ENCODE measurements at places on chromosomes 16 and 17. TPM values are rescaled to one million over a fixed set of nuclear protein-coding genes. Genes with fewer than 3 reads are reported as not detected.
A peak's percentile ranks its signal among the peaks of the same experiment; 100 is the strongest.

DNA sequence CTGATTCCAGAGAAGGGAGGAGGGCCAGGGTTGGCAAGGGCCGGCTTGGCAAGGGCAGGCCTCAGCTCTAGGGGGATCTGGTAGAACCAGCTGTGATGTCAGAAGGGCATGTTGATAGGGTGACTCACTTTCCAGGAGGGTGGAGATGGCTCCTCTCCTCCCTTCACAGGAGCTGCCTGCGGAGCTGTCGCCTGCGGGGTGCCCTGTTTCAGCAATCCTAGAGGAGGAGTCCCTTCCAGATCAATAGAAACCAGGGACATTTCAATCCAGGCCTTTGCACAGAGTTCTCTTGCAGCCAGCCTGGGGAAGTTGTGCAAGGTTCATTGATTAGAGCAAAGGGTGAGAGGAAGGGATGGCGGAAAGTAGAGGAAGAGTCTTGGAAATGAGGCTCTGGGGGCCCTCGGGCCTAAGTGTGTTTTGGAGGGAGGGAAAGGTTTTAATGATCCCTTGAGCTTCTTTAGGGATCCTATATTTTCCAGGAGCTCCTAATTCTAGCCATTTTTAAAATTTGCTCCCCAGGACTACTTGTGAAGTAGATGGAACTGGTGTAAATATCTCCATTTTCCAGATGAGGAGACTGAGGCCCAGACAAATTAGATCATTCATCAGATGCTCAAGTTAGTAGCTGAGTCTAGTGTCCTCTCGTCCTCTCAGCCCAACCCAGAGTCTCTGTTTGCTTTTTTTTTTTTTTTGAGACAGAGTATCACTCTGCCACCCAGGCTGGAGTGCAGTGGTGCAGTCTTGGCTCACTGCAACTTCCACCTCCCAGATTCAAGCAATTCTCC, 24.8 kb upstream of the CSNK2A2 start:
- no peaks in the 10 kb centered on the region for H3K4me1 ChIP-seq
- no peak overlapping the region for H3K4me3 ChIP-seq
- H3K27ac ChIP-seq: no peak overlapping the region
- no peak for DNase-seq

GRCh38 chr16:8474587-8474986, 115.7 kb downstream of the TMEM114 start:
- no peak for DNase-seq
- no peak overlapping the region for H3K4me3 ChIP-seq
- peaks cover 2% of the 10 kb centered on the region for H3K27me3 ChIP-seq
- H3K36me3 ChIP-seq: no peaks in the 10 kb centered on the region

GRCh38 chr17:2947588-2947950, 115.8 kb downstream of the OR1D5 start:
- peaks cover 5% of the 10 kb centered on the region for H3K4me1 ChIP-seq
- no peaks in the 10 kb centered on the region for H3K27me3 ChIP-seq

- no peak overlapping the region for H3K27ac ChIP-seq
- no peak for DNase-seq
- no peak overlapping the region for H3K4me3 ChIP-seq
- no peaks in the 10 kb centered on the region for H3K27me3 ChIP-seq
- H3K36me3 ChIP-seq: no peaks in the 10 kb centered on the region
These were observed 27.9 kb upstream of the AXIN2 start for GRCh38 chr17:65589321-65589720.

GRCh38 chr17:18318771-18319450, 3.8 kb downstream of the SMCR8 start:
- H3K4me3 ChIP-seq: peak overlapping the region; percentile 54
- no peaks in the 10 kb centered on the region for H3K27me3 ChIP-seq

DNA sequence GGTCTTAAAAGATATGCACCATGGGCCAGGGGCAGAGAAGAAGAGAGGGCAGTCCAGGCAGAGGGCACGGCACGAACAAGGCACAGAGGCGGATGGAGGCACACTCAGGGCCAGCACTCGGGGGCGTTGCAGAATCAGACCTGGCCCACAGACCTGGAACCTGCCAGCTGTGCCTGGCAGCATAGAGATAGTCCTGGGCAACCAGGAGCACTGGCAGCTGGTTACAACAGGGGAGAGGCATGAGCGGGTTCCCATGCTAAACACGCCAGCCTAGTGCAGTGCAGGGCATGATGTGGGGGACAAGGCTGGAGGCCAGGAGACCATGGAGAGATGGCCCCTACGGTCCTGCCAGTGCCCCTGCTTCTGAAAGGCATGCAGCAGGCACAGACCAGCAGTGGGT, 56.9 kb upstream of the RBFOX3 start:
- H3K27me3 ChIP-seq: no peaks in the 10 kb centered on the region
- DNase-seq: no peak
- H3K36me3 ChIP-seq: no peaks in the 10 kb centered on the region
- H3K4me3 ChIP-seq: no peak overlapping the region
- H3K4me1 ChIP-seq: no peaks in the 10 kb centered on the region

GRCh38 chr17:79633154-79633553, 22.3 kb upstream of the RBFOX3 start:
- no peak overlapping the region for H3K27ac ChIP-seq
- H3K27me3 ChIP-seq: peaks cover 22% of the 10 kb centered on the region
- peaks cover 13% of the 10 kb centered on the region for H3K4me1 ChIP-seq
- H3K4me3 ChIP-seq: no peak overlapping the region
- no peaks in the 10 kb centered on the region for H3K36me3 ChIP-seq
- DNase-seq: no peak

GRCh38 chr16:85157813-85158742, 45.8 kb upstream of the CIBAR2 start:
- no peak overlapping the region for H3K4me3 ChIP-seq
- H3K4me1 ChIP-seq: peaks cover 24% of the 10 kb centered on the region
- no peaks in the 10 kb centered on the region for H3K36me3 ChIP-seq
- H3K27me3 ChIP-seq: no peaks in the 10 kb centered on the region

GRCh38 chr17:17537311-17538099, 41.3 kb upstream of the RASD1 start:
- no peak for DNase-seq
- H3K27ac ChIP-seq: no peak overlapping the region
- H3K36me3 ChIP-seq: no peaks in the 10 kb centered on the region
- H3K4me3 ChIP-seq: no peak overlapping the region
- no peaks in the 10 kb centered on the region for H3K27me3 ChIP-seq

GRCh38 chr16:61042737-61043136, 993.5 kb downstream of the CDH8 start:
- H3K27ac ChIP-seq: no peak overlapping the region
- no peaks in the 10 kb centered on the region for H3K4me1 ChIP-seq
- H3K4me3 ChIP-seq: no peak overlapping the region
- H3K27me3 ChIP-seq: no peaks in the 10 kb centered on the region

DNA sequence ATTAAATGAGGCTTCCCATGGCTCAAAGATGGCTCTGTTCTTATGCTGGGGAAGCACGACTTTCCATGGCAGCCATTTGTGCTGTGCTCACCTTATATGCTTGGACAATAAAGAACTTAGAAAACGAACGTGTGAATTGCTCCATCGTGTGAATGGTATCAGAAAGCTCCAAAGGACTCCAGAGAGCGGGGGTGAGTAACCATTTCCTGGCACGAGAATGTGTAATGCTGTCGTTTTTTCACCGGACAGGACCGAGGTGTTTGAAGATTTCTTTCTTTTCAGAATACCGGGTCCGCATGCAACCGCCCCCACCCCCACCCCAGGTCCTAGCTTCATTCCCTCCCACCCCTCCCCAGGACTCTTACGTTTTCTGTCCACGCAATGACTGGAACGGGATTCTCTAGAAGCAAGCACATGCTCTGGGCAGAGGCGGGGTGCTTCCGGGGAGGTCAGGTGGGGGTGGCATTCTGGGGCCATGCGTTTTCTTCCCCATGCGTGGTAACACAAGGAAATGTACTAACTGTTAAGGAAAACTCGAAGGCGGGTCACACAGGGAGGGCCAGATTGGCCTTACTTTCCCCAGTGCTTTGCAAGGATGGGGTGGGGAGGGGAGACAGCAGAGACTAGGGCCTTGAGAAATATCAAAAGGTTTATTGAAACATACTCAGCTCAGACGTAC, 26.2 kb downstream of the GPRC5B start:
- DNase-seq: no peak
- no peak overlapping the region for H3K27ac ChIP-seq

DNA sequence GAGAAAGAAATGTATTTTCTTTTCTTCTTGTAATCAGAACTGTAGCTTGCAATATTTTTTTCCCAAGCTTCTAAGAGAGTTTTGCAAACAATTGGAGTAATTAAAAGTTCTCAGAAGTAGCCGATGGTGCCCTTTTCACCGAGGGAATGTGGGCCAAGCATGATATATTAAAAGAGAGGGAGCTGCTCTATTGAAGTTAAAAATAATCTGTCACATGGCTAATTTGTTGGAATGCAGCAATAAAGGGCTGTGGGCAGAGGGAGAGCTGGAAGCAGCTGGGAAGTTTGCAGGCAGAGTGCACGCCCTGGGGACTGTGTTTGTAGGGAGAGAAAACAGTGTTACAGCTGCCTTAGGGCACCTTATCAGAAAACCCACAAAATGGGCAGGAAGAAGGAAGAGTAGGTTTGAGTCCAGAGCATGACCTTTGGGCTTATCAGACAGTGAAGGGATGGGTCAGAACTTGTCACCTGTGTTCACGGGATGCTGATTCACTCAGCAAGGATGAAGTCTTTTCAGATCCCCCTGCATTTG, 18.5 kb upstream of the TERF2 start:
- no peaks in the 10 kb centered on the region for H3K27me3 ChIP-seq
- peaks cover 42% of the 10 kb centered on the region for H3K4me1 ChIP-seq
- no peak for DNase-seq
- H3K27ac ChIP-seq: peak overlapping the region; percentile 95

DNA sequence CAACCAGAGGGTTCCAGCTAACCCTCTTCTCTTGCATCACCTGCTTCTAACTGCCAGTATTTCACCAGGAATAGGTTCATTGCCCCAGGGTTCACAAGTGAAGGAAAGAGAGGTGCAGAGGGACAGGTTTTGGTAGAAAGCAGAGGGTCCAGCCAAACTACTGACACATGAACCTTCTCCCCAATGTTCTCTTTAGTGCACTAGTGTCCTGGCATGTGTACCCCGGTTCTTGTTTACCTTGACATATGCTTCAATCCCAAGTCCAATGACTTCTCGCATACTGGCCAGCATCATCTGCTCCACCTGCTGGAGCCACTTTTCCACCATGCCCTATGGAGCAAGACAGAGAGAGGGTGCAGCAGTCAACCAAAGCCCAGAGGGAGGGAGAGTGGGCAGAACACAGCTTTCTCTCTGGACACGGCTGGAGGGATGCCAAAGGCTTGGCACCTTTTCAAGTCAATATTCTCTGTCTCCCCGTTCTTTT, 90.6 kb downstream of the DNAH3 start:
- DNase-seq: no peak
- H3K4me1 ChIP-seq: no peaks in the 10 kb centered on the region
- no peak overlapping the region for H3K27ac ChIP-seq
- 0 out of 2 replicates have a peak, but pooled peaks cover 2% of the 10 kb centered on the region for H3K27me3 ChIP-seq

DNA sequence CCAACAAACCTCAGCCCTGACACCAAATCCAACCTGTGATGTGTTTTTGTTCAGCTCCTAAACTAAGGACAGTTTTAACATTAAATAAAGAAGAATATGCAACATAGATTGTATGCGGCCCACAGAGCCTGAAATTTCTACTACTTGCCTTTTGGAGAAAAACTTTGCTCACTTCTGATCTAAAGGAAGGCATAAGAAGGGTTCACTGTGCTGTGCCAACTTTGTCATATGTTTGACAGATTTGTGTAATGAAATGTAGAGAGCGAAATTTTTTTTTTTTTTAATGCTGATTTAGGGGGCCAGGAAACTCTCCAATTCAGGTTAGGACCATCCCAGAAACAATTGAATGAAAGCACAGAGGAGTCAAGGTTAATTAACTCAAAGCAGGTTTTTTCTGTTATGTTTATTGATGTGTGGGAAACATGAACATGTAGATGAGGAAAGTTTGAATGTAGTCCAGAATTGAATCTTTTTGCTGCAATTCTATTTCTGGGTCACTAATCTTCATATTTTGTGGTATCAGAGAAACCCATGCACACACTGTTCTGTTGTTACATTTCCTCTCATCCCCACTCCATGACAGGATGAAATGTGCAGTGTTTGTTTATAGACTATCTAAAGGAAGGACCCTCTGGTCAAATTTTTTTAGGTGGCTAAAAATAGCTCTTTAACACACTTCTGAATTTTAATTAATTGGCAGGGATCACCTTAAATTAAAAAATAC, 71.5 kb downstream of the TAOK1 start:
- no peaks in the 10 kb centered on the region for H3K4me1 ChIP-seq
- no peaks in the 10 kb centered on the region for H3K27me3 ChIP-seq
- no peak overlapping the region for H3K27ac ChIP-seq
- peaks cover 7% of the 10 kb centered on the region for H3K36me3 ChIP-seq

DNA sequence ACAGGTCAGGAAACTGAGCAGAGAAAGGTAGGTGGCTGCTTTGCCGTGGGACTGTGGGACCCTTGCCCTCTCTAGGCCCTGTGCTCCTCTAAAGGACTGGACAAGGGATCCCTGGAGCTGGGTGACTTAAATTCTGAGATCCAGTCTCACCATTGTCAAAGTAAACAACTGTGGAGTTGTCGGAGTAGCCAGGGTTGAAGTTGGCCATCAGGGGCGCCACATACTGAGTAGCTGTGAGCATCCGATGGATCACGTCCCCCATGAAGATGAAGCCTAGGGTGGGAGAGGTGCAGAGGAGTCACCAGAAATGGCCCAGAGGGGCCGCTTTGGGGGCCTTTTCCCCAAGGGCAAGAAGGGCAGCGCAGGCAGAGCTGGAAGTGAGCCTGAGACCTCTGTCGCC, 43.5 kb downstream of the PLXDC1 start:
- H3K4me3 ChIP-seq: no peak overlapping the region
- H3K4me1 ChIP-seq: no peaks in the 10 kb centered on the region
- H3K27me3 ChIP-seq: no peaks in the 10 kb centered on the region
- no peak overlapping the region for H3K27ac ChIP-seq
- H3K36me3 ChIP-seq: no peaks in the 10 kb centered on the region
- no peak for DNase-seq

DNA sequence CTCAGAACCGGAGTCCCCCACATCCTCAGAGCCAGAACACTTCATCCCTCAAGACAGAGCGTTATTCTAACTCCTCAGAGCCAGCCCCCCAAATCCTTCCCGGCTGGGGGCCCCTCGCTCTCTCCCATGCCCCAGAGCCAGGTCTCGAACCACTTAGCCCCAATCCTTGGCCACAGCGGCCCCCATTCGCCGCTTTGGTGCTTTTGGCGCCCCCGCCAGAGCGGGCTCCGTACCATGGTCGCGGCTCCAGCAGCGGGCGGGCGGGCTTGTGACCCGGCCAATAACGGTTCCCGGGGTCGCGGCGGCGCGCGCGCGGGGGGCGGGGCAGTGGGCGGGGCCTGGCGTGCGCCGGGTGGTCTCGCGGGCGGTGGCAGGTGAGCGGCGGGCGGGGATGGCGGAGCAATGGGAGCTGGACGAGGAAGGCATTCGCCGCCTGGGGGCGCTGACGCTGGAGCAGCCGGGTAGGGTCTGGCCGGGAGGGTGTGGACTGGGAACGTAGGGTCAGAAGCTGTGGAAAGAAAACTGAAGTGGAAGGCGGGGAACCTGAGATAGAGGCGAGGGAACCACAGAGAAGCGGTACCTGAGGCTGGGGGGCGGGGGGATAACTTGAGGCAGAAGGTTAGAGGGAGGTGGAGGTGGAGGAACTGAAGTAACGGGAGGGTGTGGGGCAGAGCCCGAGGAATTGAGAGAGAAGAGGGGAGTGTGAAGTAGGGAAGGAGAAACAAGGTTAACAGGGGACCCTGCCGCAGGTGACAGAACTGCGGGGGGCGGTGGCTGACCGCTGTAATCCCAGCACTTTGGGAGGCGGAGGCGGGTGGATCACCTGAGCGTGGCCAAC, at the start of the genes KCTD19 and LRRC36:
Gene KCTD19 (minus strand): TSS at position 270 of the 838 bp plus-strand sequence. CDS start 34 bp downstream, at position 236.
Gene LRRC36 (plus strand): TSS at position 344 of the 838 bp plus-strand sequence. CDS start 48 bp downstream, at position 392.
- no peaks in the 10 kb centered on the region for H3K36me3 ChIP-seq
- H3K4me3 ChIP-seq: peak within 1 kb of the TSS; percentile 73
- H3K27me3 ChIP-seq: no peaks in the 10 kb centered on the region

Gene CCL8
- not detected for total RNA-seq

Gene RPL13
- 965 TPM for total RNA-seq

Gene PRDM7
- total RNA-seq: not detected

Gene MON1B
- 62.9 TPM for total RNA-seq

Gene TPSD1
- total RNA-seq: 0.26 TPM

Gene NEUROD2
- total RNA-seq: not detected

Gene ATP6V0D1
- 70.8 TPM for total RNA-seq

Gene AARS1
- total RNA-seq: 115 TPM

Gene USP32
- 45.5 TPM for total RNA-seq

Measured in Panc1 (cell line).